ENCODE measurements at places on chromosomes 3 and 15. TPM values are rescaled to one million over a fixed set of nuclear protein-coding genes. Genes with fewer than 3 reads are reported as not detected.
A peak's percentile ranks its signal among the peaks of the same experiment; 100 is the strongest.

DNA sequence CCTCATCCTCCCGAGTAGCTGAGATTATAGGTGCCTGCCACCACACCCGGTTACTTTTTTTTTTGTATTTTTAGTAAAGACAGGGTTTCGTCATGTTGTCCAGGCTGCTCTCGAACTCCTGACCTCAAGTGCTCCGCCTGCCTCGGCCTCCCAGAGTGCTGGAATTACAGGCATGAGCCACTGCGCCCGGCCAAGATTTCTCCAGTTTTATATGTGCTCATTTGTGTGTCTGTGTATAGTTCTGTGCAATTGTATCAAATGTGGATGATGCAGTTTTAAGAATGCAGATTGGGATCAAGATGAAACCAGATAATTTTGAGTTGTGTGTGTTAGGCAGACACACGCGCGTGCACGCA, 68.3 kb downstream of the SLCO3A1 start:
- DNase-seq: no peak

- no peak for DNase-seq
Measured at GRCh38 chr3:191198480-191198879, 561 bp upstream of the OSTN start.

DNA sequence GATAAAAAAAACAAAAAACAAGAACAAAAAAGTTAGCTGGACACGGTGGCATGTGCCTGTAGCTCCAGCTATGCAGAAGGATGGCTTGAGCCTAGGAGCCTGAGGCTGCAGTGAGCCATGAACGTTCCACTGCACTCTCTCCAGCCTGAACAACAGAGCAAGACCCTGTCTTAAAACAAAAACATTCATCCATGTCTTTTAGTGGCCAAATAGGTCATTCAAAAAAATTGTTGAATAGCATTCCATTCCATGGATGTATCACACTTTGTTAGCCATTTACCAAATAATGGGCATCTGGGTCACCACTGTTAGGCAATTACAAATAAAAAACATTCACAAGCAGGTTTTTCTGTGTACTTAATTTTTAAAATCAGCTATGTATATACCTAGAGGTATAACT, 139.7 kb downstream of the STAG1 start:
- no peak for DNase-seq

GRCh38 chr3:11095932-11096265, 58.4 kb upstream of the HRH1 start:
- no peak for DNase-seq

GRCh38 chr15:76062286-76062685, 2.5 kb downstream of the TMEM266 start:
- no peak for DNase-seq

- DNase-seq: no peak
Measured at GRCh38 chr3:142981108-142981507, 17.6 kb upstream of the PAQR9 start.

- DNase-seq: peak; percentile 28
Measured at GRCh38 chr15:45456212-45457106, 66.1 kb downstream of the SLC30A4 start.

GRCh38 chr3:119084371-119085069, 49.9 kb upstream of the IGSF11 start:
- DNase-seq: no peak

- no peak for DNase-seq
Measured at GRCh38 chr3:53680028-53680427, 166.2 kb downstream of the CHDH start.

GRCh38 chr15:81043281-81043934, 42.7 kb downstream of the TLNRD1 start:
- no peak for DNase-seq

DNA sequence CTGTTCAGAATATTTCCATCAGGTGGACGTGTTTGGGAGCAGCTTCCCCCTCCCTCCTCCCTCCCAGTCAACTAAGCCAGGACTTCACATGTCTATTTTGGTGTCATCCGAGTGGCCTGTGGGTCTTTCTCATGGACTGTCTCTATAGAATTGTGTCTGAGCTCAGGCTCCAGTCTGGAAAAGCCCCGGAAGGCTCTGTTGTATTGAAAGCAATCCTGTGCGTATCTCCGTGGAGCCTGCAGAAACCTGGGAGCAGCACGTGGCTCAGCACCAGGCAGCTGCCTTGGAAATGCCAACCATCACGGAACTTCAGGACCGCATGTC, 25.2 kb downstream of the COLQ start:
- no peak for DNase-seq

DNA sequence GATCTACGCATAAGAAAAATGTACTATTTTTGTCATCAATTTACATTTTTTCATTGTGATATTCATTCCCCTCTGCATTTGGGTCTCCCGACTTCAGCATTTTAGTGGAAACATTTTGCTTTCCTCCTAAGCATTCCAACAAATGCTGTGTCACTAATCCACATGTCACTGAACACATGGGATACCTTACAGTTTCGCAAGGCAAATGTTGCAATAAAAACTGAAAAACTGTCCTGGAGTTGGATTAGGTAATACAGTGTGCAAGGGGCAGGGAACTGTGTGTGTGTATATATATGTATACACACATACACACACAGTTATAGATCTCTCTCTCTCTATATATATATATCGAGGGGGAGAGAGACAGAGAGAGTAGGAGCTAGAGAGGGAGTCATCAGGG, 632.2 kb downstream of the MAGI1 start:
- DNase-seq: no peak

GRCh38 chr3:177135841-177136492, 61.3 kb downstream of the TBL1XR1 start:
- no peak for DNase-seq

DNA sequence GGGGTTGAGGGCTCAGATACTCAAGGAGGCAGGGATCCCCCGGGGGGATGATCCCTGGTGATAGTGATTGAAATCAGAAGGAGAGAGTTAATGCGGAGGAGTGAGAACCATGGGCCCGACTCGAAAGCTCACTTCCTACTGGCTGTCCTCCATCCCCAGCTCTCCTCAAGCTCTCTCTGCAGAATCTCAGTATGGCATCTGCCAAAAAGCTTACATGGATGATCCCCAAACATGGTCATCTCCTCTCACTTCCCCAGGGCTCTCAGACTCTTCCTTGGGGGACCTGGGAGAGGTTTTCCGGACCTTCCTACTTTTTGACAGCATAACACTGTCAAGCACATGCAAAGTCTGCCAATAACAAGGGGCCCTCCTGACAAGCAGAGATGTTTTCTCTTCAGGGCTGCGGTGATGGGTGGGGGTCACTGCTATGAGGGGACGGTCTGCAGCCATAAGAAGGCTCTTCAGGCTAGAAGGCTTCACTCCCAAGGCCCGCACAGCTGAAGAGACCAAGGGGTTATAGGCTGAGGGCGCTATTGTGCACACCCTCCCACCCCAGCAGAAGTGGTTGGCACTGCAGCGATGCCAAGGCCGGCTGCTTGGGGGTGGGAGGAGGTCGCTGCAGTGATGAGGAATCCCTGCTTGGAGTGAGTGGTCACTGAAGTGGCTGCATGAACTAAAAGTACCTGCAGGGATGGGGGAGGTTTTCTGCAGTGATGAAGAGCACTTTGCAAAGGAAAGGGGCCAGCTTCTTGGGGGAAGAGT, 828 bp upstream of the VWA5B2 start:
- DNase-seq: no peak

DNA sequence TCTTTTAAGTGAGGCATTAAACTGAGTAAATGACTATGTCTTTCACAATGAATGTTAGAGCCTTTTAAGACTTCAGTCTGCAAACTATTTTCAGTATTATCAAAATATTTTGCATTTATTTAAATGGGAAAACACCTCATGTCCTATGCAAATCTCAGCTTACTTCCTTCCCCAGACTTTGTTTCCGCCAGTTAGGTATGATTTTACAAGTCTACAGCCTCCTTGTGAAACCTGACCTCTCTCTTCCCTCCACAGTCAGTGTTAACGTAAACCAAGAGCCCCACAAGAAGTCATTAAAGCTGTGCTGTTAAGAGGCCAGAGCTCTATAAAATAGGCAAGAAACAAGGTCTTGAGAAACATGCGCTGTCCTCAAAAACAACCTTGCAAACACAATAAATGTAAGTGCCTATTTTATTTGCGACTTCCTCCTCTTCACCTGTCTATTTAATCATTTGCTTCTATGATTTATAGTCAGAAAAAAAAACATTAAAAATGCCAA, 48.3 kb downstream of the PRTG start:
- no peak for DNase-seq

DNA sequence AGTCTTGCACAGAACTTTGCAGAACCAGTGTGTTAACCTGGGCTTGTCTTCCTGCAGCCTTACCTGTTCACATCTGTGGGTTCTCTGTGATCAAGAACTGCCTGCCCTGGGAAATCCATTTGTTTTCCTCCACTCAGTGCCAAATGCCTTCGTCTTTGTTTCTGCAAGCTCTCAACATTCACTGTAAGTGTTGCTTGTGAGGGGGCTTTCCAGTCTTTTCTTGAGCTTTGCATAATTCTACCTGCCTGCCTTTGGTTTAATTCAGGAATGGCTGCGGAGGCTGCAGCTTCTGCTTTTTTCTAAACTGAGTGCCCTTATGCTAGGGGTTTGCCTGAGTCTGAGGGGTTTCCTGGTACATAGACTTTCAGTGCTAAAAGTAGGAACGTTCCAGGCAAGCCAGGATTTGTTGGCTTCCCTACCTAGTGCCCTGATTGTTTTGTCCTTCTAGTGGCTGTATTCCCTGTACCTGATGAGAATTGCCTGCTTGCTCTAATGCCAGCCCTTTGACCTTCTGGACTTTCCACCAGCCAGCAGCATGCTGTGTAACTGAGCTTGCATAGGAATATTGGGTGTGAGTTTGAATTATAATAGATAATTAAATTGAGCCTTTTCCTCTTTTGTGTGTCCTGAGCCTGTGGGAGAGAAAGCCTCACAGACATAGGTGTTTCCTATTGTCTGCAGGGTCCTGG, 96.6 kb upstream of the CLSTN2 start:
- no peak for DNase-seq

DNA sequence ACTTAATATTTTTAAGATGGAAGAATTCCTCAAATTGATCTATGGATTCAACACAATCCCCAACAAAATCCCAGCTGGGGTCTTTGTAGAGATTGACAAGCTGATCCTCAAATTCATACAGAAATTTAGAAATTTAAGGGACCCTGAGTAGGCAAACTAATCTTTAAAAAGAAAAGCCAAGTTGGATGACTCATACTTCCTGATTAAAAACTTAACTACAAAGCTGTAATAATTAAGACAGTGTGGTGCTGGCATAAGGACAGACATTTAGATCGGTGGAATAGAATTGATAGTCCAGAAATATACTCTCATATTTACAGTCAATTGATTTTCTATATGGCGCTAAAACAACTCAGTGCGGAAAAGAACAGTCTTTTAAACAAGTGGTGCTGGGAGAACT, 11.6 kb downstream of the FAM162A start:
- no peak for DNase-seq

GRCh38 chr15:48096355-48096786, 24.4 kb upstream of the SLC24A5 start:
- DNase-seq: no peak

DNA sequence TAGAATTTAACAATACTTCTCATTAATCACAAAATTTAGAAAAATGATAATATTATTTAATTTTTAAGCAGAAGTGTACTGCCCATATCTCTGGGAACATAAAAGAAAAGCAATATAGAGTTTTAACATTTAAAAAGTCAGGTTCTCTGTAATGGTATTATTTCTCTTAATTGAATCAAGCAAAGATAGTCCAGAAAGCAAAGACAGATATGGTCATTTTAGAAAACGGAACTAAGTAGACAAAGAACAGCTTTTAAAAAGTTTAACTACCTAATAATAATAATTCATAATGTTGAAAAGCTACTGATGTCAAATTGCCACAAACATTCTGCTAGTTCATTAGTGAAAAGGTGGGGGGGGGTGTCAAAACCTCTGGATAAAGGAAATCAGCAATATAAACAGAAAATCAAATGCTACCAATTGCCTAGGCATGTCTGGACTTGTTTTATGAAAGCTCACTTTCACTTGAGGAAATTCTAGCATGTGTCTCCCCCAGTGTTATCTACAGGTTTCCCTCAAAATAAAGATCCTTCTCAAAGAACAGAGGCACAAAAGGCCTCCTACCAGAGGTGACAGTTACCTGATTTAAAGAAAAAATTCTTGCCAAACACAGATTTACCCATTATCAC, 1.7 kb downstream of the ZMAT3 start:
- no peak for DNase-seq

GRCh38 chr15:72163719-72164118, 33.9 kb downstream of the GRAMD2A start:
- peak; percentile 10 for DNase-seq

GRCh38 chr15:66294157-66294931, 976 bp downstream of the DIS3L start:
- peak; percentile 36 for DNase-seq

GRCh38 chr3:64070704-64071103, 47.4 kb upstream of the PSMD6 start:
- no peak for DNase-seq

- DNase-seq: no peak
Measured at GRCh38 chr3:57383838-57384237, 91.4 kb upstream of the ASB14 start.

- DNase-seq: no peak
Measured at GRCh38 chr15:25616471-25616870, 177.6 kb upstream of the UBE3A start.

DNA sequence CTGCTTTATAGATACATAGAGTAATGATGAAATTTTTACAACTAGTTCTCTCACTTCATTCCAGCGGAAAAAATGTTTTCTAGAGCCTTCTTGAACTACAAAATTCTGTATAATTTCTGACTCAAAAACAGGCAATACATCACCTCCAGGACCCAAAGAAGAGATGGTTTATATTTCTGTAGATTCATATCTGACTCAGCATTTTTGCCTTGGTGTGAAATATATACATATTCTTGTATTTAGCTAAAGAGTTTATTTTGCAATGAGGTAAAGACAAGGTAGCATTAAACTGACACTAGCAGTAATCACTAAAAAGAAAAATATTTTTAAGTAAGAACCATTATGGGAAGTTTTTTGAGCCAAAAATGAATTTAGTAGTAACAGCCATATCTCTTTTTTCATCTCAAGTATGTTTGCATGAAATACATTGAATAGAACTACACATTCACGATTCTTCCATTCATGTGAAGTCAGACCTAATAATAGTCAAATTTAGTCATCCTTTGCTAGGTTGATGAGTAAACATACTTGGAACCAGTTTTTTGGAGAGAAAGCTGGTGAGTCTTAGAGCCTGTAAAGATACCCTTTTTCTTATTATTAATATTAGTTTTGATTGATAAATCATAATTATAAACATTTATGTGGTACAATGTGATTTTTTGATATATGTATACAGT, 31.6 kb downstream of the COL8A1 start:
- DNase-seq: no peak

The GOLGA6B gene
- total RNA-seq: not detected

The GREM1 gene
- total RNA-seq: 0.14 TPM

The CGNL1 gene
- total RNA-seq: 5.9 TPM

The LMCD1 gene
- 7.8 TPM for total RNA-seq

The CLSTN2 gene
- total RNA-seq: 0.61 TPM

The CTXND1 gene
- total RNA-seq: 0.05 TPM

The AGBL1 gene
- total RNA-seq: under 0.01 TPM

The PLOD2 gene
- 18.0 TPM for total RNA-seq

The ROBO1 gene
- 33.9 TPM for total RNA-seq

The GABRR3 gene
- total RNA-seq: 0.05 TPM

The ALDH1A3 gene
- total RNA-seq: 1.0 TPM

Data from thymus (tissue), 14 donors.